Pancreas (tissue), 10 donors: ENCODE measurements at places on chromosomes 7 and 10. TPM values are rescaled to one million over a fixed set of nuclear protein-coding genes. Genes with fewer than 3 reads are reported as not detected.
A peak's percentile ranks its signal among the peaks of the same experiment; 100 is the strongest.

MYH16 gene
- total RNA-seq = 0.09 TPM

HOXA5 gene
- not detected for total RNA-seq

ZNF503 gene
- total RNA-seq = 41.2 TPM

MBL2 gene
- not detected for total RNA-seq

TFR2 gene
- total RNA-seq = 1.2 TPM

CELF2 gene
- total RNA-seq = 7.2 TPM

PIP gene
- not detected for total RNA-seq

GRCh38 chr7:156725936-156726335 is 85.4 kb downstream of the RNF32 start:
- DNase-seq = no peak
- H3K36me3 ChIP-seq = no peaks in the 10 kb centered on the region
- H3K4me1 ChIP-seq = no peaks in the 10 kb centered on the region
- H3K27ac ChIP-seq = no peak overlapping the region
- no peaks in the 10 kb centered on the region for H3K27me3 ChIP-seq
- H3K4me3 ChIP-seq = no peak overlapping the region

GRCh38 chr7:87874066-87874465 is 2.1 kb downstream of the SLC25A40 start:
- DNase-seq = no peak
- no peak overlapping the region for H3K27ac ChIP-seq
- no peaks in the 10 kb centered on the region for H3K27me3 ChIP-seq
- no peaks in the 10 kb centered on the region for H3K36me3 ChIP-seq
- H3K4me3 ChIP-seq = no peak overlapping the region

DNA sequence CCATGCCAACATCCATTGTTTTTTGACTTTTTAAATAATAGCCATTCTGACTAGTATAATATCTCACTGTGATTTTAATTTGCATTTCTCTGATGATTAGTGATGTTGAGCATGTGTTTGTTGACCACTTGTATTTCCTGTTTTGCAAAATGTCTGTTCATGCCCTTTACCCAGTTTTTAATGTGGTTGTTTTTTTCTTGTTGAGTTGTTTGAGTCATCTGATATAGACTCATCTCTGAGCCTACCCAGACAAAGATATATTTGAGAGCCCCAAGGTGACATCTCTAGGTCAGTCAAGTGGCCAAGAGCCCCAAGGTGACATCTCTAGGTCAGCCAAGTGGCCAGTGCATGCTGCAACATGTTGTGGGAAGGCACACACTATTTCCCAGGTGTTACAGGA is 224.7 kb downstream of the HECW1 start:
- H3K36me3 ChIP-seq = no peaks in the 10 kb centered on the region
- H3K27me3 ChIP-seq = no peaks in the 10 kb centered on the region
- no peak for DNase-seq
- no peak overlapping the region for H3K4me3 ChIP-seq
- no peak overlapping the region for H3K27ac ChIP-seq

DNA sequence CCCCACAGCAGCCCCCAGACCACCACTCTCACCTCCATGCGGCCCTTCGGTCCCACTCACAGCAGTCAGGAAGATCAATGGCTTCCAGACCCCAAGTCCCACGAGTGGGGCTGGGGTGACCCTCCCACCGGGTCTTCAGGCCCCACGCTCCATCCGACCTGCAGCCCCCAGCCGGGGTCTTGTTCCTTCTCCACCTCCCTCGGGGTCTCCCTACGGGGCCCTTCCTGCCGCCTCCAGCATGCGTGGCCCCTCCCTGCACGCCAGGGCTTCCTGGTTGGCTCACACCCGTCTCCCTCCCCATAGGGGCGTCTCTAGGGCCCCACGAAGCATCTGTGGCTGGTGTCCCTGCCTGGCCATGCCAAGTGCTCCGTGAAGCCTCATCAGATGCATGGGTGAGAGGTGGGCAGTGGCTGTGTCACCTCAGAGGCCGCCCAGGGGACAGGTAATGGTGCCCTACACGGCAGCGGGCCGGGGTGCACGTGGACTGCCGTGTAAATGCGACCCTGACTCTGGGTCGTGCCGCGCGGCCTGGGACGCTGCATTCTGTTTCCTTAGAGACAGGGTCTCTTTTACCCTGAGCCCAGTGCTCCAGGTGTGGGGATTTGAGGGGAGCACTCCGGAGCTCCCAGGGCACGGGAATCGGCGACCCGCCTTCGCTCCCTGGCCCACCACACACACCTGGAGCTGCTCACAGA is 19.9 kb downstream of the ADAP1 start:
- no peaks in the 10 kb centered on the region for H3K36me3 ChIP-seq
- no peak overlapping the region for H3K4me3 ChIP-seq
- H3K27ac ChIP-seq = no peak overlapping the region
- DNase-seq = peak; percentile 53
- H3K27me3 ChIP-seq = no peaks in the 10 kb centered on the region

- no peaks in the 10 kb centered on the region for H3K27me3 ChIP-seq
- no peak overlapping the region for H3K4me3 ChIP-seq
- H3K4me1 ChIP-seq = peaks cover 11% of the 10 kb centered on the region
- H3K36me3 ChIP-seq = no peaks in the 10 kb centered on the region
- H3K27ac ChIP-seq = peak overlapping the region; percentile 36
Measured at GRCh38 chr7:47787249-47788069, 160.8 kb downstream of the PKD1L1 start.

GRCh38 chr10:63064706-63065105 is 68.4 kb upstream of the NRBF2 start:
- DNase-seq = no peak
- H3K4me1 ChIP-seq = no peaks in the 10 kb centered on the region
- no peak overlapping the region for H3K4me3 ChIP-seq

- H3K27ac ChIP-seq = no peak overlapping the region
- no peaks in the 10 kb centered on the region for H3K27me3 ChIP-seq
- H3K4me1 ChIP-seq = peaks cover 15% of the 10 kb centered on the region
Measured at GRCh38 chr10:68327889-68328786, 3.7 kb upstream of the HNRNPH3 start.

DNA sequence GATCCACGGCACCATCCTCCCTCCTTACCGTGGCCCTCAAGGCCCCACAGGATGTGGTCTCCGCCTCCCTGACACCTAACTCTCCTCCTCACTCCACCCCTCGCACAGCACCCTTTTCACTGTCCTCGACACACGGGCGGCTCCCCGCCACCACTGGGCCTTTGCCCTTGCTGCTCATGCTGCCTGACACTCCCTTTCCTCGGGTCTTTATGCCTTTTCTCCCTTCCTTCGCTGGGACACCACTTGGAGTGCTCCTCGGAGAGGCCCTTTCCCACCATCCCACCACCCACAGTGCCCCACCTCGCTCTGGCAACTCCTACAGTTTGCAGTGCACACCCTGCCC is 7.9 kb upstream of the INMT start:
- no peak overlapping the region for H3K27ac ChIP-seq
- H3K4me3 ChIP-seq = no peak overlapping the region
- no peaks in the 10 kb centered on the region for H3K27me3 ChIP-seq
- no peak for DNase-seq
- no peaks in the 10 kb centered on the region for H3K4me1 ChIP-seq
- H3K36me3 ChIP-seq = no peaks in the 10 kb centered on the region

GRCh38 chr10:132542086-132542775 is 4.6 kb downstream of the INPP5A start:
- H3K4me1 ChIP-seq = peaks cover 42% of the 10 kb centered on the region
- H3K27me3 ChIP-seq = no peaks in the 10 kb centered on the region
- DNase-seq = no peak
- no peak overlapping the region for H3K4me3 ChIP-seq

- no peak overlapping the region for H3K27ac ChIP-seq
- DNase-seq = no peak
- no peaks in the 10 kb centered on the region for H3K36me3 ChIP-seq
- no peak overlapping the region for H3K4me3 ChIP-seq
- H3K27me3 ChIP-seq = no peaks in the 10 kb centered on the region
Measured at GRCh38 chr10:19824381-19825342, 8.4 kb downstream of the PLXDC2 start.

DNA sequence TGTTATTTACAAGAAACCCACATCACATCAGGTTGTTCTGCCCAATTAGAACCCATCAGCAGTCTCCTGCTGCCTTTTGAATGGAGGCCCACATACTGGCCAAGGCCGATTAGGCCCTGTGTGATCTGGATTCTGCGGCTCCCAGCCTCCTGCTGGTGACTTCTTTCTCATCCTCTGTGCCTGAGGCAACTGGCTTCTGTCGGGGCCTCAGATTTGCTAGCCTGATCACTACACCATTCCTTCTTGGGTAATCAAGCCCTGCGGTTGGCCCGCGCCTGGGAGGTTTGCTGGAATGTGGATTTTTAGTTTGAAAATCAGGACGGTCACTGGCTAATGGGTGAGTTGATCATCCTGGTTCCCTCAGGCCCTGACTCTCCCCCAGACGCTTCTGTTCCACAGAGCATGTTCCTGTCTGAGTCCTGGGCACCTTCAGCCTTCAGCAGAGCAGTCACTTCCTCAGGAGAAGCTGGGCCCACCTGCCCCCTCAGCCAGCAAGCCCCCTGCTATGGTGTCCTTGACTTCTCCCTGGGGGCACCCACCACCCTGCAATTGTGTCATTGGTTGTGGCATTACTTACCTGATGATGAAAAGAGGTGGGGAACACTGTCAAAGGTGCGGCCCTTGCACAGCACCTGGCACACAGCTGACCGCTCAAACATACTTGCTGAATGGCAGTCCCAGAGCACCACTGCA is 207.6 kb downstream of the PHTF2 start:
- H3K4me3 ChIP-seq = no peak overlapping the region
- no peaks in the 10 kb centered on the region for H3K4me1 ChIP-seq
- H3K27me3 ChIP-seq = no peaks in the 10 kb centered on the region
- no peaks in the 10 kb centered on the region for H3K36me3 ChIP-seq
- no peak overlapping the region for H3K27ac ChIP-seq

DNA sequence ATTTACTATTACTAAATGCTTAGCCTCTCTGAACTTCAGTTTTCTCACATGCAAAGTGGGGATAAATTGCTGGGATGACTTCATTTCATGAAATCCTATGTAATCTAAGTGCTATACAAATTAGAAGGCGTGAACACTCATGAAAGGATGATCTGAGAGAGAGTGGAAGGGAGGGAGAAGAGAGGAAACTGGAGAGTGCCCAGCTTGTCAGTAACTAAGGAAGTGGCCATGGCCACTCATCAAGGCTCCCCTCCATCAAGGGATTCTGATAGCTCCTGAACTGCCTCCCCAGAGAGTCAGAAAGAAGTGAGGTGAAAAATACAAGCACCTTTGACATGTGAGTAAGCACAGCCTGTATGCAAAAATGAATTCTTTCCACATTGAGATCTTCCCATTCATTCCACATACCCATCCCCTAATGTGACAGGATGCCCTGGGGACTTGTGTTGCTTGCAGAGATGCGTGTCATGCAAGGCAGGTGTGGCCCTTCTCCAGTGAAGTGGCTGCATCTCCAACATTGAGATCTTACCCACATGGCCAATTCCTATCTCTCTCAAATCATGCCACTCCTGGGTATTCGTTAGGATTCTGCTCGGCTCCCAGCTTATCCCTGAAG is 76.5 kb upstream of the ITPRID1 start:
- no peaks in the 10 kb centered on the region for H3K27me3 ChIP-seq
- no peaks in the 10 kb centered on the region for H3K4me1 ChIP-seq
- H3K4me3 ChIP-seq = no peak overlapping the region
- no peak for DNase-seq
- H3K36me3 ChIP-seq = no peaks in the 10 kb centered on the region

DNA sequence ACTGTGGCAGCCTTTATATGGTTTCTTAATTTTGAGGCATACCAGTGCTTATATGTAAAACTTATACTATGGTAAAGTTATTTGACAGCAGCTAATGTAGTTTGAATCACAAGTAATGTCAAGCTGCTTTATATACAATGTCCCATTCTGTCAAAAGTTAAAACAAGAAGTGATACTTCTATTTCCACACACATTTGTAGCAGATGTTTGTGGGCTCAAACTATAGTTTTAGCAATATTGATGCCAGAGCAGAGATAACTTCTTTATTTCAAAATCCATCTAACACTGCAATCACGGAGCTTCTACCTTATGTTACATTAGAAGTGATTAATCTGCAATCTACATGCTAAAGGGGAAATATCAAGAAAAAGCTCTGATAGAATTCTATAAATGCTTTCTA is 149.6 kb downstream of the ADK start:
- H3K27ac ChIP-seq = no peak overlapping the region
- no peaks in the 10 kb centered on the region for H3K36me3 ChIP-seq
- no peak for DNase-seq
- H3K27me3 ChIP-seq = no peaks in the 10 kb centered on the region
- H3K4me1 ChIP-seq = no peaks in the 10 kb centered on the region
- H3K4me3 ChIP-seq = no peak overlapping the region

DNA sequence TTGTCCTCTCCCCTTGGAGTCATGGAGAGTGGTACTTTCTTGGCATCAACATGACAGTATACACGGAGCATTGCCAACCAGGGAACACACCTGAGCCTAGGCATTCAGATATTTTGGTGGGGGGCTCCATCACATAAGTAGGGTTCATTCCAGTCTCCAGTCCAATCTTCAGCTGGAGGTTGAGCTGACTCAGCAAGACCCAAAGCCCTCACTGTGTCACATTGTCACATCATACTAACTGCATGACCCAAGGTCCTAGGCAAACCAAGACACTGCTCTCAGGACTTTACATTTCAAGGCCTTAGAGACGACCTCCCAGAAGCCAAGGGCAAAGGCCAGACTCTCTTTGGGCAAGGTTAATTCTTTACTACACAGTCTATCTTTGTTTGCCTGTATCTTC is 190.1 kb downstream of the TMEM178B start:
- H3K27me3 ChIP-seq = no peaks in the 10 kb centered on the region
- H3K4me1 ChIP-seq = no peaks in the 10 kb centered on the region
- H3K36me3 ChIP-seq = no peaks in the 10 kb centered on the region
- no peak overlapping the region for H3K4me3 ChIP-seq

DNA sequence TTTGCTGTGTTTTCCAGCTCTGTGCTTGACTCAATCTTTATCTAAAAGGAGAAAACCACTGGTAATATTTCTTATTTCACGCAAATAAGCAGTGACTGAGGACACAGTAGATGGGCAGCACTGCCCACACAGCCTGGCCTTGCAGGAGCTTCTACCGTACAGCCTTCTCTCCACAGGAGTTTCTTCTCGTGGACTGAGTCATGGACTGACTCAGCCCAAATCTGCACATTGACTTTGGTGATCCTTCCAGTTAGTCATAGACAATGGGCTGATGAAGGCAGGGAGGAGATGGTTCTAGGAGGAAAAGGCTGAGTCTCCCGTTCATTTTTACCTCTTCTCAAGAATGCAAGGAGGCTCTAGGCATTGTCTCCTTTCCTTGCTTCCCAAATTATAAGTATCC is 200.7 kb downstream of the RAPGEF5 start:
- H3K27ac ChIP-seq = no peak overlapping the region
- no peaks in the 10 kb centered on the region for H3K4me1 ChIP-seq
- H3K4me3 ChIP-seq = no peak overlapping the region
- DNase-seq = no peak
- H3K27me3 ChIP-seq = no peaks in the 10 kb centered on the region

DNA sequence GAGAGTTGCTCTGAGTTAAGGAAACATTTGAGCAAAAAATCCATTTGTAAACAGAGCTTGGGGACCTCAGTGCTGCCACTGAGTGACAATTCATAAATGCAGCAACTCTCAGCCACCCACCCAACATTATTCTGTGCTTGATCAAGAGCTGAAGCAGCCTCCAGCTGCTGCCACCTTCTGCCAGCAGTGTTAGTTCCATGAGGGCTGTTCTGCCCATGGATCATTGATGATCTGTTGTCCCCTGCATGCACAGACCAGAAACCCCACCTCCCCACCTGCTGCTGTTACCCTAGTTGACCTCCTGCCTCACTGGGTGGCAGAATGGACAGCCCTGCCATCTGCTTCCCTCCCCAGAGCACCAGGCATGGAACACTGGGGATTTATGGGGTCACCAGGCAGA is 305.4 kb downstream of the KCNMA1 start:
- H3K27me3 ChIP-seq = no peaks in the 10 kb centered on the region
- H3K4me3 ChIP-seq = no peak overlapping the region
- peaks cover 18% of the 10 kb centered on the region for H3K4me1 ChIP-seq
